CD4-positive, alpha-beta T cell treated with Interleukin-1 beta for 1 hour (primary cell): ENCODE measurements at places on chromosomes 6 and 20.

GRCh38 chr6:154410619-154411072, 54.0 kb upstream of the IPCEF1 start:
- DNase-seq: no peak

- DNase-seq: no peak
Measured at GRCh38 chr6:44260451-44261297, 3.3 kb upstream of the SLC35B2 start.

- no peak for DNase-seq
Measured at GRCh38 chr6:39085129-39085797, 29.7 kb downstream of the SAYSD1 start.

DNA sequence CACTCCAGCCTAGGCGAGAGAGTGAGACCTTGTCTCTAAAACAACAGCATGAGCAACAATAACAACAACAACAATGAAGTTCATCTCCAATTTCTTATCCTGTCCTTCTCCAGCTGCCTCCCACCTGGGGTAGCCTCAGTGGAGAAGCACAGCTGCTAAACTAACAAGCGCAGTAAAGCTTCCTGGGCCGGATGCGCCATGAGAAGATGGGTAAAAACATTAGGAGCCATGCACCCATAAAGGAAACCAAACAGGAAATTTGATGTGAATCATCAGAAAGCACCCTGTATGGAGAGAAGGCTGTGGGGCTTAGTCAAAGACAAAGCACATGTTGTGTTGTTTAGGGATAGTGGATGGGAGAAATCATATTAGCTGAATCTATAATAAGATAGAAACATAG, 61.1 kb upstream of the CCN6 start:
- peak; percentile 61 for DNase-seq

DNA sequence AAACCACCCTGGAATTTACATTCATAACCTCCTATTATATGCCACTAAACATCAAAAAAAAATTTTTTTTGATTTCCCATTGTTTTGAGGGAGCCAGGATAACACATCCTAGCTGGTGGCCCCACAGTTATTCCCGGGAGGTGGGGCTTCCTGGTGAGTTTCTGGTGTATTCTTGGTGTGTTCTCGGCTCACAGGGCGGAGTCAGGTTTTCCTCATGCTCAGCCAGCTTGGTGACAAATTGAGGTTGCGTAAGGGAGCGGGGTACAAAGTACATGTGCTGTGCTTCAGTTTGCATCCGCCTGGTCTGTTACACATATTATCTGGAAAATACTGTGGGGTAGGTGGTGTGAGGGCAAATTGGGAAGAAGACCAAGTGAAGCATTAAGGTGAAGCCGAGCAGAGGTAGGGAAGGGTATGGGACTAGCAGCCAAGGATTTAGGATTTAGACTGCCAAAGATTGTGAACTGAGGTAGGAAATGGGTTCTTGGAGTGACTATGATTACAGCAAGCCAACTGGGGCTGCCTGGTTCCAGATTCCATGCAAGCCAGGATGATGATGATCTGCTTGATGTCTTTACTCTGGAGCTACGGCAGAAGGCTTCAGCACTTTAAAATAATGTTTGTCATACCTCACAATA, 46.2 kb upstream of the EEF1A1 start:
- peak; percentile 37 for DNase-seq
